ENCODE measurements at places on chromosomes 12 and 14. TPM values are rescaled to one million over a fixed set of nuclear protein-coding genes. Genes with fewer than 3 reads are reported as not detected.

The CLEC14A gene
- 0.18 TPM for total RNA-seq

The PRR4 gene
- 8.8 TPM for total RNA-seq

The ALDH6A1 gene
- 43.0 TPM for total RNA-seq

DNA sequence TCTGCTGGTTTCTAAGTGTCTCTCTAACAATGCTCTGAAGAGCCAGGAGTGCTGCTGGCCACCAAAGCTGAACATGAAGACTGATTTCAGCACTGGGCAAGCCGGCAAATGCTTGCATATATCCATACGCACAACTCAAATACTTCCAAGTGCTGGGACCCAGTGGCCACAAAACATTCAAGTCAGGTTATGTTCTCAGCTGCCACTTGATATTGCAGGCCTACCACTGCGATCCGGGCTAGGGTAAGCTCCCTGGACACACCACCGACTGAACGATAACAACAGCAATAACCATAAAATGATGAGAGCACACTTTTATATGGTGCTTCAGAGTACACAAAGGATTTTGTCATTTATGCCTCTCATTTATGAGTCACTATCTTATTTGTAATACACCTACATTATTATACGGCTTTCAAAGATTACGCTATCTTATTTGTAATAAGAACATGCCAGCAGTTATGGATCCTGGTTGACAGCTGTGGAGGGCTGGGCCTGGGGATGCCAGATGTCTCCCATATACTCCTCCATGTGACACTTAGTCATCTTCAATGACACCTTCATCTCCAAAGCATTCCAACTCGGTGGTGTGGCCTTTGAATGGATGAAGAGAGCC, 35.5 kb downstream of the CRACR2A start:
- no peak for DNase-seq
- no peaks in the 10 kb centered on the region for H3K4me1 ChIP-seq
- H3K4me3 ChIP-seq = no peak overlapping the region
- no peaks in the 10 kb centered on the region for H3K36me3 ChIP-seq

DNA sequence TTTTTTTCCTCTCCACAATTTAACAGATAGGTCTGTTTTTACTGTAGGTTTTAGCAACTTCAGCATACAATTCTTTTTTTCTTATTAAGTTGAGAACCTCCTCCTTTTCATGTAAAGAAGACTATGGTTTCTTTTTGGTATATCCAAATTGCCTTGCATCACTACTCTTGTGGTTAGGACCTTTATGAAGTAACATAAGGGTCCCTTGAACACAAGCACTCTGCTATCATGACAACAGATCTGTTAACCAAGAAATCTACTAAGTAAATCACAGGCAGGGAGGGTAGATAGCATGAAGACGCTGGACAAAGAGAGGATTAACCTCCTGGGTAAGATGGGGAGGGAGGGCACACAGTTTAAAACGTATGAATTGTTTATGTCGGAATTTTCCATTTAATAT, 380.6 kb downstream of the CCDC91 start:
- no peak overlapping the region for H3K27ac ChIP-seq
- DNase-seq = no peak
- H3K4me1 ChIP-seq = no peaks in the 10 kb centered on the region
- no peak overlapping the region for H3K4me3 ChIP-seq
- H3K27me3 ChIP-seq = no peaks in the 10 kb centered on the region

DNA sequence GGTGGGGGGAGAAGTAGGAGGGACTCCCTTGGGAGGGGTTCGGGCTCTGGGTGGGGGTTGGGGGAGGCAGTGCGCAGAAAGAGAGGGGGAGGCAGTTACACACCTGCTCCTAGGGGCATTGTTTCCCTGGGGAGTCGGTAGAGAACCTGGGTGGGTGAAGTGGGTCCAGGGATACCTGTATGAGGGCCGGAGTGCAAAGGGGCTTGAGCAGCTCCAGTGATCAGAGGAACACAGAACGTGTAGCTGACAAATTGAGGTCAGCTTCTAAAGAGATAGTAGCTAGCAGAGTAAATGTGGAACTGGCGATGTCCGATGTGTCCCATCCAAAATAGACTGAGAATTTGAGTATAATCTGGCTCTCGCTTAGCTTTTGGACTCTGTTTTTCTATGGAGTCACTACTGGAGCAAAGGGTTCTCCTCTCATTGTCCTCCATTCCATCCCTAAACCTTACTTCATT, 502 bp downstream of the SMARCD1 start:
- peak overlapping the region; percentile 96 for H3K27ac ChIP-seq
- peaks cover 25% of the 10 kb centered on the region for H3K36me3 ChIP-seq
- DNase-seq = no peak
- H3K4me1 ChIP-seq = no peaks in the 10 kb centered on the region

GRCh38 chr14:73842851-73843250, 8.8 kb upstream of the PTGR2 start:
- H3K27me3 ChIP-seq = no peaks in the 10 kb centered on the region
- H3K36me3 ChIP-seq = no peaks in the 10 kb centered on the region
- peak; percentile 17 for DNase-seq
- no peak overlapping the region for H3K4me3 ChIP-seq
- no peak overlapping the region for H3K27ac ChIP-seq

DNA sequence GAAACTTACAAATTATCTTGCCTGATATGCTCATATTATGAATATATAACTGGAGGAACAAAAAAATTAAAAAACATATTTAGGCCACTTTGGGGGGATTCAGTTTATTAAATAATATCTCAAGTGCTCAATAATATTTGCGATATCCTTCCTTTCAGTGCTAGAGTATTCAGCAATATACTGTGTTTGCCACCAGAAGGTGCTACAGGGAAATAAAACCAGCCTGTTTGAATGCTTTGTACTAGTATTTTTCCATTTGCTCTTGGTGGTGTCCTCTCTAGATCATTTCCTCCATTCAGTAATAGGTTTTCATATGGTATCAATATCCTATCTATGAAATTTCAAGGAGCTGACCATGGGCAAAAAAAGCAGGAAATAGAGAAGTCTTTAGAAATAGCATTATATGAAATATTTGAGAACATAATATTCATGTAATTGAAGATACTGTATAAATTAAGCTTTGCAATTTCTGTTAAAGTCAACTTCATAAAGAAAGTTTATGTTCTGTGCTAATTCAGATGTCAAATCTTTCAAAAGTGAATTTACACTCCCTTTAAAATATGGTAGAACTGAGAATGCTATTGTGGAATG, 106.2 kb upstream of the NAV3 start:
- H3K4me1 ChIP-seq = no peaks in the 10 kb centered on the region
- peak; percentile 72 for DNase-seq
- no peaks in the 10 kb centered on the region for H3K36me3 ChIP-seq
- H3K27me3 ChIP-seq = no peaks in the 10 kb centered on the region
- no peak overlapping the region for H3K27ac ChIP-seq

GRCh38 chr12:120703311-120703942, 6.8 kb upstream of the UNC119B start:
- peak overlapping the region; percentile 54 for H3K27ac ChIP-seq
- no peaks in the 10 kb centered on the region for H3K27me3 ChIP-seq
- H3K4me1 ChIP-seq = no peaks in the 10 kb centered on the region
- H3K36me3 ChIP-seq = peaks cover 16% of the 10 kb centered on the region

- H3K36me3 ChIP-seq = no peaks in the 10 kb centered on the region
- peaks cover 38% of the 10 kb centered on the region for H3K4me1 ChIP-seq
- no peak for DNase-seq
- no peaks in the 10 kb centered on the region for H3K27me3 ChIP-seq
- no peak overlapping the region for H3K27ac ChIP-seq
- no peak overlapping the region for H3K4me3 ChIP-seq
Measured at GRCh38 chr14:99592933-99593753, 10.9 kb downstream of the CCDC85C start.

DNA sequence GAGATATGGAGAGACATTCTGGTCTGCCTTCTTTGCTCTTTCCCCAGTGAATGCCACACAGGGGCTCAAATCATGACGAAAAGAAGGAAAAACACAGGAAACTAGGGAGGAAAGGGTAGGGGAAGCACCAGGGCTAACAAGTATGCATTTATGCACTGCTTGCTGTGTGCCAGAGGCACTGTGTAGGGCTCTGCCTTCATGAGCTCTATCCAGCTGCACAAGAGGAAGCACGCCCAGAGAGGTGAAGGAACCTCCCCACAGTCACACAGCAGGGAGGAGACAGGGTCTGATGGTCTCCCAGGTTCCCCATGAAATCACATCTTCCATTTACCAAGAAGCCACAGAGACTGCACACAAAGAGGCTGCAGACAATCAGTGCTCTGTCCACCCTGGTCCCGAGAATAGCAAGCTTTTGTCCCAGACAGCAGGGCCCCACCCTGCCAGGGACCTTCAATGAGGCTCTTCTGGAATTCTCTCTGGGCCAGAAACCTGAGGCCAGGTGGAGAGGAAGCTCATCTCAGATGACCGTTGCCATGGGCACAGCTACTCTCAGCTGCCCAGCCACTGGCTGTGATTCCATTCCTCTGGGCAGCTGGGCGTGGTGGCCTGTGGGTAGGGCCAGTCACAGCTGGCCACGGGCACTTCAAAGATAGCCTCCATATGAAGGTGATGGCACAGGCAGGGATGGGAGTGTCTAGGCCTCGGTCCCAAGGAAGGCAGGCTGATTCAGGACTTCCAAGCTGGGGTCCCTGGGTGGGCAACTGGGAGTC, 7.3 kb upstream of the TRPV4 start:
- H3K27ac ChIP-seq = no peak overlapping the region
- H3K36me3 ChIP-seq = no peaks in the 10 kb centered on the region
- H3K4me1 ChIP-seq = no peaks in the 10 kb centered on the region
- H3K4me3 ChIP-seq = no peak overlapping the region

GRCh38 chr14:94051115-94051514, 25.0 kb downstream of the OTUB2 start:
- peaks cover 63% of the 10 kb centered on the region for H3K36me3 ChIP-seq
- peak; percentile 65 for DNase-seq
- H3K27ac ChIP-seq = peak overlapping the region; percentile 76
- H3K4me3 ChIP-seq = no peak overlapping the region
- peaks cover 29% of the 10 kb centered on the region for H3K4me1 ChIP-seq
